ENCODE measurements at places on chromosomes 5 and 9.

DNA sequence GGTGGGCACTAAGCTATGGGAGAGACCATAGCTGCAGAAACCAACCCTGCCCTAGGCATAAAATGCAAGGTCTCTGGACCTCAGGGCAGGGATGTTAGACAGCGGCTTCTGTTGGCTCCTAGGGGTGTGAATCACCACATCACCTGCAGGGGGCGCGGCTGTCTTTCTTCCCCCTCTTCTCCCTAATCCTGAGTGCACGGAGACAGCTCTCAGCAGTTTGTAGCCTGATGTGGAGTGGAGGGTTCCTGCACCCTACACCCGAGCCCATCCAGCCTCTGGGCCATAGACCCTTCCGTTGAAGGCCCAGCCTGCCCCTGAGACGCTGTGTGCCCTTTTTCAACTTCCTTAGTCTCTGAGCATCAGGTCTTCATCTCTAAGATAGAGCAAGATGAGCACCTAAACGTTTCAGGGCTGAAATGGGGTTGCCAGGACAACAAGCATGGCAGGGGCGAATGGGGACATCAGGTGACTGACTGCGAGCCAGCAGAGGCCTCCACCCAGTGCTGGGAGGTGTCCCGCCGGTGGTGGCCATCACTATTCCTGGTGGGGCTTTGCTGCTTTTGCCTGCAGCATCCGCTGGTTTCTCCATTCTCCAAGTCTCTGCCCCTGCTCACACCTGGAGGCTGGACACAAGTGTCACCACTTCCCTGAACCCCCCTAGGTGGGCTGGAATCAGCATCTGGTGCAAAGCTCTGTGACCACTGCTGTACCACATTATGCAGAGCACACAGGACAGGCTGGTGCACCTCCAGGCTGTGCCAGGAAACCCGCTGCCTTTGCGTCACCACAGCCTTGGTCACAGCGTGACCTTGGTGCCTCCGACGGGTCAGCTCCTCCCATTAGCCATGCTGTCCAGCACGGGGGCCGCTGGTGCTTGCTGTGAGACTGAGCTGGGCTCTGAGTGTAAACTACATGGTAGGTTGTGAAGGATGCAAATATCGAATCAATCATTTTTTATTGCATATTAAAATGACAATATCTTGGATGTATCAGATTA, 2.5 kb upstream of the SEC16A start:
- peak; percentile 74 for DNase-seq

DNA sequence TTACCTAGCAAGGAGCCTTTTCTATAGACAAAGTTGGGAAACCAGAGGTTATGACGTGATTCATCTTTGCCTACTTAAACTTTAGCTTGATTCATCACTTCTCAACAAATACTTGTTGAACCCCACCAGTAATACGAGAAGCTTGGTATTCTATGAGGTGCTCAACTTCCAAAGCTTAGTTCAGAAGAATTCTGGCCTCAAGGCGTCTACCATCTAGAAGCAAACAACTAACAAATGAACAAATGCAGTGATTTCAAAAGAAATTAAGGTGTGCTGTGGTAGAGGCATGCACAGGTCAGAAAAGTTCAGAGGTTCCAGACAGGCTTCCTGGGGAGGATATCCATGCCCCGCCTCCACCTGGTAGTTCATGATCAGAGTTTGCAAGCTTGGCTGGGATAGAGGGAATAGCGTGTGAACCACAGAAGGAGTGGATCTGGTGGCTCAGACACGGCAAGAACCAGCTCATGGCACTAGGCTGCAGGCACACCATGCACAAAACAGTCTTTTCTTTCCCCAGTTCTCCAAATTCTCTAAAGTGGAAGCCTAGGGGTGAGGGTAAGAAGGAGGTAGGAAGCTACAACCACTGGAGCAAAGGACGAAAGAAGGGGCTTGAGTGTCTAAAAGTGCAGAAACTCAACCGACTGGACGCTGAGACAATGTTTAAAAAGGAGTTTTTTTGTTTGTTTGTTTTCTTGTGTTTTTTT, 473.0 kb downstream of the RAB3C start:
- no peak for DNase-seq

GRCh38 chr9:122788831-122789230, at the start of gene OR5C1:
Gene OR5C1 (plus strand): TSS chr9:122788933. CDS start chr9:122788933, 0 bp downstream.
- DNase-seq, result no peak

DNA sequence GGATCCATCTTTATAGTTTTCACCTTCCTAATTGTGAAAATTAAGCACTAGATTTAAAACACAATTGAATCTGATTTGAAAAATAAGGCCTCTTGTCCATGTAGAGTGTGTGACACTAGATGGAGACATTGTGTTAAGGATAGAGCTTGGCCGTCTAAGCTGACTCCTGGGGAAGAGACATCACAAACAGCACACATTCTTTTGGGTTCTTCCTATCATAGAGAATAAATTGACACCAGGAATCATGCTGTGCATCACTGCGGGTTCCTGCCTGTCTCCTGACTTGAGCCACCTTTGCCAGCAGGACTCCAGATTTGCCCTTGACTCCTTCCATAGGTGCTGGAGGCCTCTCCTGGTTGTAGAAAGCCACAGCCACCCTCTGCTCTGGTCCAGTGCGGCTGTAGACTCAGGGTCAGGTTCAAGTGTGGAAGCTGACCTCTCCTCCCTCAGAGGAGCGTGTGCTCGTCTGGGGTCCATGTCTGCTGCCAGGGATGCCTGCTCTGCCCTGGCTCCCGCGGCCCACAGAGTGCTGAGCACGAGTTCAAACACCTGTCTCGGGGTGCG, 11.2 kb downstream of the ROPN1L start:
- DNase-seq, result peak; percentile 21

GRCh38 chr9:1732670-1733069, 282.5 kb upstream of the SMARCA2 start:
- DNase-seq, result no peak

GRCh38 chr5:66595756-66596635, at the start of gene MAST4:
Gene MAST4 (plus strand): TSS chr5:66596393. CDS start chr5:66596656, 263 bp downstream.
- DNase-seq, result no peak

DNA sequence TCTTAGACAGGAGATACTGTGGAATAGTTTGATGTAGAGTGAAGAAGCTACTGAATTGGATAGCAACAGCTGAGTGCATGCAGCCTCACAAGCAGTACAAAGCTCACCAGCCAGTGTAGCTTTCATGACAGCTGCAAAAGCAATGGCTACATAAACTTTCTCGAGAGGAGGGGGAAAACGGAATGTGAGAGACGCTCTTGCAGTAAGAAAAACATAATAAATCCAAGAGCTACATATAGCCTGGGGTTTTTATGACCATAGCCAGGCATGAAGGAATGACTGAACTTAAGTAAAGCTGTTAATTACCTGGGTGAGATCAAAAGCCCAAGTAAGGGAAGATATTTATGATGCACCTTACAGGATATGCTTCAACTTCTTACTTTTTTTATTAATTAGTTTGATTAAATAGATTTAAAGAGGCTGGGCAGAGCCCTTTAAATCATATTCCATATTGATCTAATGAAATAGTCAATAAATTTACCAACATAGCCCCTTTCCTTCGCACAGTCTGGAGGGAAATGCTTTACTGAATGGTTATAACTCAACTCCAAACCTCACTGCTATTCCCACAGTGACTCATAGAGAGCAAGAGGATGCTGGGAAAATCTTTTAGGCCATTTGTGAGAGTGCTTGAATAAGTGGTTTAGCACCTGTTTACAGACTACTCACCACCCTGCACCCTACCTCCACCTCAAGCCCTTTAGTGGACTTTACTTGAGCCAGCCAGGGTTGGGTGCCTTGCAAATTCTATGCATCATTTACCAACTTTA, 407.2 kb upstream of the CLINT1 start:
- DNase-seq, result no peak

DNA sequence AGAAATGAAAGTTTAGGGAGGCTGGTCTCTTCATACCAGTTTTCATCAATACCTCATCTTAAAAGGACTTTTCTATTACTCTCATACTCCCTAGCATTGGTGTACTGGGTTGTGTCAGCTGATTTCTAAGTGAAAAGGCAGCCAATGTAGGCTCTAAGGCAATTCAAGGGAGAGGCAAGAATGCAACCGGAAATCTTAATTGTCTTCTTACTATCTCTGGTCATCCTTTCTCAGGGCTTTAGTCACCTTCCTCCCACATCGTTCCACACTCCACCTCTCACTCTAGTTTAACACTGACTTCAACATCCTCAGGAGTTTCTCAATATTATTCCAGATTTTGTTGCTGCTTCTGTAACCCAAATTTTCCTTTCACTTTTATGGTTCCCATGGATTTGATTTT, 281.8 kb upstream of the RFX3 start:
- DNase-seq, result no peak

DNA sequence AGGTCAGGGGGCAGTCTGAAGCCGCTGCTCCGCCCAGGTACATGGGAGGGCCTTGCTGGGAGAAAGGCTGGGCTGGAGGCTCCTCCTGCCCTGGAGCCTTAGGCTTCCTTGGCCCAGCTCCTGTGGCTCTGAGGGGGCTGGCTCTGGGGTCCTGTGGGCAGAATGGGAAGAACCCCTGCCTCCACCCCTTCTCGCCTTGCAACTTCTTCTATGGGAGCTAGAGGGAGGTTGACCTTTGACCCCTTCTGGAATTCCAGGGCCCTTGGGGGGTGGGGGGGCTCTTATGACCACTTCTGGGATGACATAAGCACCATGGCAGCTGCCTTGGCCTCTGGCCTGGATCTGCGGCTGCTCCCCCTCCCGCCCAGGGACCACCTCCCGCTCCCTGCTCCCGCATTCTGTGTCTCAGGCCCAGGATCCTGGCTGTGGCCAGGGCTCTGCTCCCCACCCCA, 32.2 kb downstream of the IER5L start:
- no peak for DNase-seq

GRCh38 chr5:103294906-103295305, 36.3 kb downstream of the MACIR start:
- no peak for DNase-seq

DNA sequence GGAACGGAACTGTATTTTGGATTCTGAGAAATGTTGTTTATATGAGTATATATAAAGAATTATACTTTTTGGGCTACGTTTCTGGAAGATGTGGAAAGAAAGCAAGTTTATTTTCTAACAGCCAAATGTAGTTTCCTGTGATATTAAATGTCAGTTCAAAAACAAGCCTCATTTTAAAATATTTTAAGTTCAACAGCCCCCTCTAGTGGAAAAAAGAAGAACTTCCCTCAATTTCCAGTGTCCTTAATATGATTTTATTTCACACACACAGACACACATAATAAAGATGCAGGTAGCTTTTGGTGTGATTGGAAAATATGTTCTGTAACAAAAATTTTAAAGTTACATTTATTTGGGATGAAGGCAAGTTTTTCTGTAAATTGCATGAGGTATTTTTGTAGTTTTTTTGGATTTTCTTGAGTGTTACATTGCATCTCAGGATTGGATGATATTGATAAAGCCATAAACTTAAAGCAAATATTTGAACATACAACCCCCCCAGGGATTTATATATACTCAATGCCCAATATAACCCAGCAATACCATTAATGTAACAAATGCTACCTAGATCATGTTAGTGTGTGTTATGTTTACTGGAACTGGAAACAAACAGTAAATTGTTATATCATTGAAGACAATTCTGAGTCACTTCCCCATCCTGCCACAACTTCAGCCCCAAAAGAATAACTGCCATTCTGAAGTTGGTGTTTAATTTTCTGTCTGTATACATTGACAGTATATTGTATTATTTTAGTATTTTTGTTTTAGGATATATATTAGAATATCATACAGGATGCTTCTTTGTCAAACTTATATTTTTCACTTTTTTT, 54.0 kb downstream of the CCDC171 start:
- no peak for DNase-seq

GRCh38 chr9:98171176-98171925, 21.1 kb downstream of the CORO2A start:
- DNase-seq, result no peak

- DNase-seq, result no peak
Measured at GRCh38 chr9:133522073-133522910, 2.5 kb downstream of the MYMK start.

DNA sequence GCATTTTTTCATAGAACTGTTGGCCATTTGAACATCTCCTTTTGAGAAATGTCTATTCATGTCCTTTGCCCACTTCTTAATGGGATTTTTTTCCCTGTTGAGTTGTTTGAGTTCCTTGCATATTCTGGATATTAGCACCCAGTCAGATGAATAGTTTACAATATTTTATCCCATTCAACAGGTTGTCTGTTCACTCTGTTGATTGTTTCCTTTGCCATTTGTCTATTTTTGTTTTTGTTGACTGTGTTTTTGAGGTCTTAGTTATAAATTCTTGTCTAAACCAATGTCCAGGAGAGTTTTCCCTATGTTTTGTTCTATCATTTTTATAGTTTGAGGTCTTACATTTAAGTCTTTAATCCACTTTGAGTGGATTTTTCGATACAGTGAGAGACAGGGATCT, 139.0 kb upstream of the TNPO1 start:
- no peak for DNase-seq

DNA sequence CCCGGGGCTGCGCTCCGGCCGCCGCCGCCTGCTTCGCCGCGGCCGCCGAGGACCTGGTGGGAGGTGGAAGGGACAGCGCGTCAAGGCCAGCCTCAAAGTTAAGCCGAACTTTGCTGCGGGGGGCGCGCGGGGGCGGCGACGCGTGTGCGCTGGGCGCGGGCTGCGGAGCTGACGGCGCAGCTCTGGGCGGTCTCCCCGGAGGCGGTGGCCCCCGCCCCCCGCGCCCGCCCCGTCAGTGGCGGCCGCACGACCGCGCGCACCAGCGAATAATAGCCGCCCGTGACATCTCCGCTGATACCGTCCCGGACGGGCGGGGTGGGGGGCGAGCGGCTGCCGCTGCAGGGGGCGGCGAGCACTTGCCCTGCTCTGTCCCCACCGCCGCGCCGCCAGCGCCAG, 579 bp upstream of the FAM78A start:
- DNase-seq, result no peak

DNA sequence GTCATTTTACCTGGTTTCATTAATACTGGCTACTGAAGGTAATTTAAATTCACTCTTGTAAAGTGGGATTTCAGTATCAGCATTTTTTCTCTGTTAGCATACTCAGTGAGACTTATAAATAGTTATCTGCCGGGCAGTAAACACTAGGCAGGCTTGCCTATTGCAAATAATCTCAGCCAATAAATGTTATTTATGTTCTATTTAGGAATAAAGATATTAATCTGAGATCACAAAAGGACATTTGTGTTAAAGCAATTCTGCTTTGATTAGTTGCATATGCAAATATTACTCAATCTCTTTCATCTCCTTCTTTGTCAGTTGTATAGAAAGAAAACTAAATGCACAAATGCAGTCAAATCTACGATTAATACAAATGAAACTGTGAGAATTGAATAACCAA, 827.8 kb downstream of the TLE4 start:
- no peak for DNase-seq

GRCh38 chr9:13948037-13948436, 365.9 kb downstream of the NFIB start:
- no peak for DNase-seq

GRCh38 chr5:97165726-97166125, 17.3 kb downstream of the RIOK2 start:
- DNase-seq, result no peak

Measured in activated CD4-positive, alpha-beta T cell treated with anti-CD3 and anti-CD28 coated beads, Interleukin-2, amount 50 U/mL, for 24 hours (primary cell).